GM06990 (cell line): ENCODE measurements at places on chromosomes 6 and 20.

DNA sequence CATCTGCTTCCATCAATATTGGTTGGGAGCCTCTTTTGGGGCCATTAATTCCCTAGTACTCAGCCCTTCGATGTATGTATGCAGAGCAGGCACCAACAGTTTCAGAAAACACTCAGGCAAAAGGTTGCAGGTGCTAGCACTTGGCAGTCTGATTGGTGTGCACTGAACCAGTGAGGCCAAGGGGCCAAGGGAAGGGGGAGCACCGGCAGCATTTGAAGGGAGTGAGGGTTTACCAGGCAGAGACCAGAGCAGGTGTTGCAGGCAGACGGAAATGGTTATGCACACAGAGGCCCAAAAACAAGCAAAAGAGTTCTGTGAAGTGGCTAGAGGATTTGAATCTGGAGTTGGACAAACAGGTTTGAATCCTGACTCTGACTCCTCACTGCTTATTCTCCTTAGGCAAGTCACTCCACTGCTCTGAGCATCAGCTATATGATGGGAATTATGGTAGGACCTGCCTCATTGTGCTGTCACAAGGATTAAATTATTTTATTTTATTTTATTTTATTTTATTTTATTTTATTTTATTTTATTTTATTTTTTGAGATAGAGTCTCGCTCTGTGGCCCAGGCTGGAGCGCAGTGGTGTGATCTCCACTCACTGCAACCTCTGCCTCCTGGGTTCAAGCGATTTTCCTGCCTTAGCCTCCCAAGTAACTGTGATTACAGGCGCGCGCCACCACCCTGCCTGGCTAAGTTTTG, 58.1 kb upstream of the SHLD1 start:
- peak; percentile 86 for DNase-seq

GRCh38 chr20:63124092-63124781, 91.7 kb downstream of the YTHDF1 start:
- no peak for DNase-seq

DNA sequence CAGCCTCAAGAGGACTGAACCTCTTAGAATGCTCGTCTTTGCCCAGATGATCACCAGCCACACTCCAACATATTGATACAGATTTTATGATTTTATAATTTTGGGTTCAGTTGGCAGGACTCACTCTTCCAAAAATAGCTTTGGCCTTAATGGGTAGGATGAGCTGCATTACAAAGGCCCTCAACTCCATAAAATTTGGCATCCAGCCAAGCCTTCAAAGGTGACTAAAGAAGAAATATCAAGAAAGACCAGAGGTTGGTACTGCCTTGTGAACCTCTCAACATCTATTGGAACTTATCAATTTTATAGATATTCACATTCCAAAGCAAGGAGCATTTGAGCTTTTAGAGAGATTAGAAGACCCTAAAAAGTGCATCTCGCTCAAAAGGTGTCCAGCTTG, 48.4 kb upstream of the SNAP25 start:
- no peak for DNase-seq

DNA sequence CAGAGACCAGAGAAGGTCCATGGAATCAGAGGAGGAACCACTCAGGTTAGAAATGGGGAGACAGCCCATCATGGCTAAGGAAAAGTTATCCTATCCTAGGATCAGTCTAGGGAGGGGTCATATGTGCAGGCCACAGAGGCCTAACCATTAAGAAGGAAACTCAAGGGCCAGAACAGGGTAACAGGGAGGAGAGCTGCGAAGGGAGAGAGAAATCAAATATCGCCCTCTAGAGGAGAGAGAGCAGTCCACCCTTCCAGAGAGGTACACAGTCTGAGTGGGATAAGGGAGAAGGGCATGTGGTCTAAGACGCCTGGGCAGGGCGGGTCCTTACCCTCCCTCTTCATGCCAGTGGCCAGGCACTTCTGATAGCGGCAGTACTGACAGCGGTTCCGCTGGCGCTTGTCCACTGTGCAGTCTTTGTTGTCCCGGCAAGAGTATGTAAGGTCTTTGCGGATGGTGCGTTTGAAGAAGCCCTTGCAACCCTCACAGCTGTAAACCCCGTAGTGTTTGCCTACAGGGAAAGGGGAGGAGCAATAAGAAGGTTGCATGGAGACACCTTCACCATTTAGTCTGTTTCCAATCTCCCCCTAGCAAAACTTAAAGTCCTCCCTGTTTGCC, 2.9 kb downstream of the RXRB start:
- DNase-seq = peak; percentile 40

DNA sequence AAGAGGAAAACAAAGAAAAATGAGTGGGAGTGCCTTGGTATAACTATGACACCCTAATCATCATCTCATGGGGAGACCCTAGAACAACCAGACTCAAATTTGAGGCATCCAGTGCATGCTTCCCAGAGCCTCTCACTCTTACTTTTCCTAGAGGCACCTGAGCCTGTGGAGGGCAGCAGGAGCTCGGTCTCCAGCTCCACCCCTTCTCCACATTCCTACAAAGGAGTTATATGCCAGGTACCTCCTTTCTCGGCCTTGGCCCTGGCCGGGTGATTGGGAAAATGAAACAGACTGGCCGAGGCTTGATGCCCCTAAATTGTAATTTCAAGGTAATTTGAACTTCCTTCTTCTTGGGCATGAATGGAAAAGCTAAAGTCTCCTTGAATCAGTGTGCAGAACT, 761.2 kb upstream of the CHD6 start:
- DNase-seq = no peak

DNA sequence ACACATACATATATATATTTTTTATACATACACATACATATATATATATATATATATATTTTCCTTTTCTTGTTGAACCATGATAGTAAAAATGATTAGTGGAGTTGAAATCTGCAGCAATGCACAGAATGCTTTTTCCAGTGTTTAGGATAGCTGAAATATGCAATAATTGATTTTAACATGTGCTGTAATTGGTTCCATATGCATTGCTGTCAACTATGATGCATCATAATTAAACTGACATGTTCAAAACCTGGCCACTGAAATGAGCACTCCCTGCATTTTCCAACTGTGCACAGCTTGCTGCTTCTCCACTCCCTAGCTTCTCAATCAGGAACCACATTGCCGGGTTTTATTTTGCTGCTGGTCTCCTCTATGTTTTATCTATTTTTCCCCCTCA, 358.3 kb downstream of the PAX1 start:
- DNase-seq = no peak

DNA sequence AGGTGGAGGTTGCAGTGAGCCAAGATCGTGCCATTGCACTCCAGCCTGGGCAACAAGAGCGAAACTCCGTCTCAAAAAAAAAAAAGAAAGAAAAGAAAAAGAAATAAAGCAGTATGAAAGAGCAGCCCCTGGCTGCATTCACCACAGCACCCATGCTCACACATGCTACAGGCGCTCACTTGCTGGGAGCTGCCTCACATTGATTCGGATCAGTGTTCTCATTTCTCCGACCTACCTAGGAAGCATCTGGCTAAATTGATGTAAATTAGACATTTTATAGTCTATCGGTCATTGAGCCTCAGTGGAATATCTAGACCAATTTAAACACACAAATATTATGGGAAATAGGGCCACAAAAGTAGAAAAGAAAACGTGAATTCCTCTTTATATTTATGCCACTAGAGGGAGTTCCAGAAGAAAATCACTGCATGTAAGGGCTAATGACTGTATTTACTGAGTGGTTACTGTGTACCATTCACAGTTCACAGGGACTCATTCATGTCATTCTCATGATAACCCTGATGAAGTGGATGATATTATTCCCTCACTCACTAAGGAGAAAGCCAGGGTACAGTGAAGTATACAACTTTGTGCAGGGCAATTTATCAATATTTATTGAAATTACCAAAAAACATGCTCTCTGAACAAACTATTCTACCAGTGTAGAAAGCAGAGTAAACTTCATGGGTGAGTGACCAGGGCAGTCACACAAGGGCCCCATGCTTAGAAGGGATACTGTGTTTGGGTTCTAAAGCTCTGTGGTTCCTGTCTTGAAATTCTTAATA, 5.3 kb upstream of the MOG start:
- no peak for DNase-seq

- no peak for DNase-seq
These were observed 616.4 kb upstream of the AGPAT4 start for GRCh38 chr6:161890133-161890831.

DNA sequence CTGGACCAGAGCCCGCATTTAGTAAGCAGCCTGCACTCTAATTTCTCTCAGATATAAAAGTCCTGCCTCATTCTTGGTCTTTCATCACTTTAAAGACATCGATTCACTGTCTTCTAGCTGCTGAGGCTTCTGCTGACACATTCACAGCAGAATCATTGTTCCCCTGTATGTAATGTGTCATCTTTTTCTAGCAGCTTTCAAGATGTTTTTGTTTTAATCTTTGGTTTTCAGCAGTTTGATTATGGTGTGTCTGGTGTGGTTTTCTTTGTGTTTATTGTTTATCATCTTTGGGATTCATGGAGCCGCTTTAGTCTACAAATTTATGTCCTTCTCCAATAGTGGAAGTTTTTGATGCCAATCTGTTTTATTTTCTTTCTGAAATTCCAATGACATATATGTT, 157.3 kb upstream of the STMND1 start:
- DNase-seq = no peak

DNA sequence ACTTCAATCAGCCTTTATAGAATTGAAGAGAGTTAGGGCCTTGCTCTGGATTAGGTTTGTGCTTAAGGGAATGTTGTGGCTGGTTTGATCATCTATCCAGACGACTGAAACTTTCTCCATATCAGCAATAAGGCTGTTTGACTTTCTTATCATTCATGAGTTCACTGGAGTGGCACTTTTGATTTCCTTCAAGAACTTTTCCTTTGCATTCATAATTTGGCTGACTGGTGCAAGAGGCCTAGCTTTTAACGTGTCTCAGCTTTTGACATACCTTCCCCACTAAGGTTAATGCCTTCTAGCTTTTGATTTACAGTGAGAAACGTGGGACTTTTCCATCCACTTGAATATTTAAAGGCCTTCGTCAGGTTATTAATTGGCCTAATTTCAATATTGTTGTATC, 461.8 kb downstream of the CDKAL1 start:
- DNase-seq = no peak

GRCh38 chr6:168221000-168221399, 98.6 kb downstream of the DACT2 start:
- DNase-seq = no peak

GRCh38 chr6:106890447-106890846, 84.1 kb downstream of the CD24 start:
- DNase-seq = no peak

- no peak for DNase-seq
These were observed 90.2 kb upstream of the CCDC167 start for GRCh38 chr6:37589941-37590340.

DNA sequence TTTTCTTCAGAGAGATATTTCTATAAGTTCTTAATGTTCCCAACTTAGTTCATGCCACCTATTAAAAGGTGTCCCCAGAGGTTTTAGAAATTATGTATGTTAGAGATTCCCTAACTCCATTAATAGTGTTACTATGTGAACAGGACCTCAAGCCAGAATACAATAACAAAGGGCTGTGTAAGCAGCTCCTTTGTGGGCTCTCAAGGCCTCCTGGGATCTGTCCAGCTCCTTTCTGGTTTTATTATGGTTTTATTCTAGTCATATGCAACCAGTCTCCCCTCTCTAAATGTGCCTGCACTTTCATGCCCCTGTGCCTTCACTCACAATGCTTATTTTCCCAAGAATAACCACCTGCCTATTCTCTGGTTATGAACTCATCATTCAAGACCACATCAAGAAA, 22.7 kb downstream of the NRSN1 start:
- no peak for DNase-seq

GRCh38 chr6:111747396-111747795, 125.9 kb downstream of the FYN start:
- DNase-seq = no peak

DNA sequence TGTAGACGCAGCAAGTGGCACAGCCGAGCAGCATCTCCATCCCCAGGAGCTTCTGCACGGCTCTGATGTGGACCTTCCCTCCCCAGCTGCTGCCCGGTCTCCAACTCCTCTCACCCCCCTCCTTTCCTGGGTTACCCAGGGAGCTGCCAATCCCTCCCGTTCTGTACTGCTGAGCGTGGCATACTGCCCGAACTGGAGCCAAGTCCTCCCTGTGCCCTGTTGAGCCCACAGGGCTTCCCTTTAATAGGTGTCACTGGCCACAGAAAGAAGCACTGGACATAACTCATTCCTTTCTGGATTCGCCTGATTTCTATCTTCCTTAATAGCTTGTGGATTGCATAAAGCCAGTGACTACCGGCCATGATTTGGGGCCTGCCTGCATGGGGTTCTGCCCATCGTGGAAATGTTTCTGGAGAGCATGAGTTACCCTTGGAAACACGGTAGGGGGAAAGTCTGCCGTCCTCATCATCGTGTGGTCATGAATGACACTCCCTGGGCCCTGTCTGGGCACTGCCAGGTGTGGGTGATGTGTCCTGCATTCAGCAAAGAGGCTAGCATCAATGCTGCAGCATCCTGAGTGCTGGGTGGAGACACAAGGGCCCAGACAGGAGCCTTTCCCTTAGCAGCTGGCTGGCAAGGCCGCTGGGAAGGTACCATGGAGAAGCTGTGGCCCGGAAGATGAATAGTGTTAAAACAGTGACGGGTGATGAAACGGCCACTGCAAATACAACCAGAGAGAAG, 189.7 kb downstream of the SYNDIG1 start:
- DNase-seq = no peak

- DNase-seq = no peak
These were observed 43.7 kb upstream of the DST start for GRCh38 chr6:56686429-56686828.
